ENCODE measurements at places on chromosomes 3 and 15. TPM values are rescaled to one million over a fixed set of nuclear protein-coding genes. Genes with fewer than 3 reads are reported as not detected.

DNA sequence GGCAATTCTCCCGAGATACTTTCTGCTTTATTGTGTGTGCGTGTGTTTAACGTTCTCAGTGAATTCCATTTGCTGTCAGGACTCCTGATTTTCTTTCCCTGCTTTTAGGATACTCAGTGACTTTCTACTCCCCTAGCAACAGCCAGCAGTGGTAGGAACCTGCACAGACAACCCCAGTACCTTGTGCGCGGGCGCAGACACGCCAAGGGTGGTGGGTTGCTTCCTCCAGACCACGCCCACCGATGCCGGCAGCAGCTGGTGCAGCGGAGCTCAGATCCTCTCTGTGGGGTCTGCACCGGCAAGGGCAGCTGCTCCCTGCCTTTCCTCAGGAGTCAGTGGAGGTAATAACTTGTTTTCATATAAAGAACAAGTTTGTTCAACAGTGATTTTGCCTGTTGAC, 225.1 kb upstream of the NDN start:
- peak; percentile 22 for DNase-seq

GRCh38 chr3:45443459-45443858, 55.1 kb downstream of the LARS2 start:
- DNase-seq: no peak

GRCh38 chr3:8282541-8283165, 219.0 kb upstream of the LMCD1 start:
- DNase-seq: no peak

GRCh38 chr3:173699353-173699752, 301.8 kb downstream of the NLGN1 start:
- no peak for DNase-seq

DNA sequence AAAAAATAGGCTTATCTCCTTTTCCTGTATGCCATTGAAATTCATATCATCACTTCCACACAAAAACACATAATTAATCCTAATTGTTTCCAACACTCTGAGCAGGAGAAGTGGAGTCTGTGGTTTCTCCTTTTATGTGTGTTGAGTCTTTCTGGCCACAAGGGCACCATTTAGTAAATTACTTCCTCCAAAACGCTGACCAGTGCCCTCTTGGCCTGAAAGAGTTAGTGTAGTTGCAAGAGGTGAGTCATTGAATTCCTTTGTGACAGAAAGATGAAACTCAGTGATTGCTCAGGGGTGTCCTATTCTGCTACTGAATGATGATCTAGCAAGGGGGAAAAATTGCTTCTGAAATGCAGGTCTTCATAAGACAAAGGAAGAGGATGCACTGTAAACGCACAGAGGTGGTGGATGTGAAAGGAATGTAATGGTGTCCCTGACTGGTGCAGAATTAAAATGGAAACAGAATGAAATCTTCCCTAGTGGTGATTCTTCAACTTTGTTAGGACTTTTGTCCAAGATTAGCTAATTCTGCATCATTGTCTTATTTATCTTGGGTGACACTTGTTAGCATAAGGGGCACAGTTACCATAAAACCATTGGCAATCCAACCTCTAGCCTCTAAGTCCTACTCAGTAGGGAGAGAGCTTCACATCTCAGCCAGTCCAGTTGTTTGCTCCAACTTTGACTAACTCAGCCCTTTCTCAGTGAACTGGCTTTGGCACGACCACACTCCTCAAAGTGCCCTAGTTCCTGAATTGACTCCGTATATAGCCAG, 208.4 kb upstream of the NANOGP8 start:
- DNase-seq: no peak

GRCh38 chr3:25021816-25022215, 406.2 kb upstream of the RARB start:
- no peak for DNase-seq

DNA sequence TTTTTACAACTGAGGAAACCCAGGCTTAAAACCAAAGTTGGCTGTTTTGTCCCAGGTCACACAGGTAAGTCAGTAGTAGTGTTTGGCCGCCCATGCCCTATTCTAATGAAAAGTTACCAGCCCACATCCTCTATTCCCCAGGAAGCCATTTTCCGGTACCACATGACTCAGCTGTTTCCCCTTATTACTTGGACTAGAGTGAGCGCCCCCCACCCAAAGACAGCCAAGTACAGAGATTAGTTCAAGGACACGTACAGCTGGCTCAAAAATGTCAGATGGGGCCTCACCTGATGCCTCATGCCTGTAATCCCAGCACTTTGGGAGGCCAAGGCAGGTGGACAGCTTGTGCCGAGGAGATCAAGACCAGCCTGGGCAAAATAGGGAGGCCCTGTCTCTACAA, 8.5 kb upstream of the KLHL6 start:
- no peak for DNase-seq

DNA sequence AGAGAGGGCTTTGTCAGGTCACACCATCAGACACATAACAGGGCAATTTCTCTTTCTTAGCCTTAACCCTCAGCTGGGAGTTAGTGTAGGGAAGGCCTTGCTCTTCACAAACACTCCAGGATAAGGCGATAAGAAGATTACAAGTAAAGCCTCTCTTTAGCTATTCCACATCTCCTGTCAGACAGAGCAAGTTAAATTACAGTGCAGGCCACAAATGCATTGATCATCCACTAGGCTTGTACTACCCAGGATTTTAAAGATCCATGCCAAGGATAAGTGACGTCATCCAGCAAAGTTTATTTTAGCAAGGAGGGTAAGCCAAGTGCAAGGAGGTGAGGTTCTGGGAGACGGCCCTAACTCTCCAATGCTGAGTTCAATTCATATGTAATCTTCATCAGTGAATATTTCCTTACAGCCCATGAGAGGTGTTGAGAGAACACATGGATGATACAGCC, 890.6 kb upstream of the NR2F2 start:
- DNase-seq: no peak

DNA sequence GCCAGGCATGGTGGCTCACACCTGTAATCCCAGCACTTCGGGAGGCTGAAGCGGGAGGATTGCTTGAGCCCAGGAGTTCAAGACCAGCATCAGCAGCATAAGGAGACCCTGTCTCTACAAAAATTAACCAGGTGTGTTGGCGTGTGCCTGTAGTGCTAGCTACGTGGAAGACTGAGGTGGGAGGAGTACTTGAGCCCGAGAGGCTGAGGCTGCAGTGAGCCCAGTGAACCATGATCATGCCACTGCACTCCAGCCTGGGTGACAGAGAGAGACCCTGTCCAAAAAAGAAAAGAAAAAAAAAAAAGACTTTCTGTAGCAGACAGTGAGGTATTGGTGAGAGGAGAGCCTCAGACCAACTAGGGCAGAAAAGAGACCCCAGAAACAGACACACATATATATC, 263.8 kb downstream of the XXYLT1 start:
- no peak for DNase-seq

DNA sequence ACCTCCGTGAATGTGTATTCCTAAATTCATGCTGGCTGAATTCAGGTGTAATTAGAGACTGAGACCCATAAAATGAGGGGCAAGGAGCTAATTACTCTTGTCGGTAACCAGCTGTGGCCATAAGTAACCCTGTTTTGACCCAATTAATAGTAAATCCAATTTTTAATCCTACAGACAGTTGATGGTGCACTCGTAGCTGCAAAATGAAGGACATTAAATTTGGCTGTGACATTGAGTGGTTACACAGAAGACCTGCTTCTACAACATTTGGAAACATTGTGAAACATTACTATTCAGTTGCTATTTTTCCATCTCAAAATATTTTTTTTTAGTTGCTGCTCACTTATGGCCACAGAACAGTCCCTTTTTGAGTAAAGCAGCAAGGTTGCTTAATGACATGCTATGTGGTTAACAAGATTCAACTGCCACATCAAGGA, 33.0 kb downstream of the MBNL1 start:
- DNase-seq: no peak

GRCh38 chr3:55735976-55736375, 248.9 kb upstream of the WNT5A start:
- no peak for DNase-seq

DNA sequence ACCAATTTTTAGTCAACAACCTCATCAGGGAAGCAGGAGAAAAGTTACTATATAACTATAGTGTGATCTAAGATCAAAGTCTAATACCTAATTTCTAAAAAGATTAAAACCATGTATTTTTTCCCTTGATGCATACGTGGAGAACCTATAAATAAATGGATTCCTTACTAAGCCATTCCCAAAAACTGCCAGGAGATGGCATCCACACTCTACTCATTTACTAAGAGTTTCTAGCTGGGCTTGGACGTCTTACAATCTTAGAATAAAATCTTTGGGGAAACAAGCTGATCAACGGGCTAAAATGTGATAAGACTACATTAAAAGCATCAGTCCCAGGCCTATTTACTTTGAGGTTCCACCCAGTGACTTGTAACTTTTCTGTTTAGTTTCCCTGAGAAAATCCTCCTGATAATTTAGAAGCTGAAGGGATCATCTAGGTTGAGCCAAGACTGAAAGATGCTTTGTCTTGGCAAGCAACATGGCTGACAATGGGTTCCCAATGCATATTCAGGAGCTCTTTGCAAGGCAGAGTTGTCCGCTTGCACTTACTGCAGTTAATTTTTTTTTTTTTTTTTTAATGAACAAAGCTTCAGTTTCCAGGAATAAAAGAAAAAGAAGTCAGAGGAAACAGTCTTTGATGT, 85.5 kb upstream of the FGF12 start:
- DNase-seq: peak; percentile 37

DNA sequence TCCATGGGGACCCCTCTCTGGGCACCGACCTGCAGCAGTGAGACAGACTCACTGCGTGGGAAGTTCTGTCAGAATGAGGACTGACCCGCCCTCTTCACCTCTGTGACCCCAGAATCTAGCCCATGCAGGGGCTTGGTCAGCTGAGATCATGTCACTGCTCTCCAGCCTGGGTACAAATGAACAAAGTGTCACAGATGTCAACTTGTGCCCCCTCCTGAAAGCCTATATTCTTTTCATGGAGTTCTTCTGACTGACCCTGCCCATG, 210.8 kb downstream of the XXYLT1 start:
- DNase-seq: no peak

DNA sequence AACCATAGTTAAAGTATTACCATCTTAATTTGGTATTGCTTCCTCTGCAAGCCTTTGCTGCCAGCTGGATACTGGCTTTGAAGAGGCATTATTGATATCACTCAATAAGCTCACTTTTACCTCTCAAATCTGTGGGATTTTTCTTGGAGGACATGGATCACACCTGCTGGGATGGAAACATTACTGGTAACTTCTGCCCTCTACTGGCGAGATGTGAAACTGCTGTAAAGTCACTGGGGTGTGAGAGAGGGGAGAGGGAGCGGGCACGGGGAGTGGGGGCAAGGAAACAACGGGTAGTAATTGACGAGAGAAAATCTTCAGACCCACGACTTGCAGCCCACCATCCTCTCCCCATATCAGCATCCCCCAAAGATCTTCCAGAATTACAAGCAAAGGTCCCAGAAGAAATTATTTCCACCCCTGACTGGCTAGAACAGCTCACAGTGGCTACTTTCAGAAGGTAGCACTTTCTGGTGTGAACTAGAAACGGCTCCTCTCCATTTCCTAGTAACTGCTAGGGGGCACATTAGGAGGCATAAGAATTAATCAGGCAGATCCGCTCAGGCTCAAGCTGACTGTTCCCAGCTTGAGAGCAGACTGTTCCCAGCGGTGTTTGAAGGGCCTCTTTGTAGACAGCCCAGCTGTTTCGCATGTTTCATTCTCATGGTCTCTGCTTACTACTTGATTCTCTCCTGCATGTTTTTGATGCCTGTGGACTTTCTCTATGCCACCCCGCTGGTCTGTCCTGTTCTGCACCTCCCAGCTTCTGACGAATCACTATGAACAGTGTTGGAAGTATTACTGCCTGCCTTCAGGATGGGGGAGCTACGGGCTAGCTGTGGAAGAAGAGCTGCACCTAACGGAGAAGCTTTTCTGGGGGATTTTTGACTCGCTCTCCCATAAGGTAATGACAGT, 230.4 kb upstream of the CHRM5 start:
- DNase-seq: no peak

- no peak for DNase-seq
Measured at GRCh38 chr3:23153436-23153835, 49.7 kb upstream of the UBE2E2 start.

GRCh38 chr3:177778633-177779032, 581.4 kb upstream of the TBL1XR1 start:
- DNase-seq: no peak

DNA sequence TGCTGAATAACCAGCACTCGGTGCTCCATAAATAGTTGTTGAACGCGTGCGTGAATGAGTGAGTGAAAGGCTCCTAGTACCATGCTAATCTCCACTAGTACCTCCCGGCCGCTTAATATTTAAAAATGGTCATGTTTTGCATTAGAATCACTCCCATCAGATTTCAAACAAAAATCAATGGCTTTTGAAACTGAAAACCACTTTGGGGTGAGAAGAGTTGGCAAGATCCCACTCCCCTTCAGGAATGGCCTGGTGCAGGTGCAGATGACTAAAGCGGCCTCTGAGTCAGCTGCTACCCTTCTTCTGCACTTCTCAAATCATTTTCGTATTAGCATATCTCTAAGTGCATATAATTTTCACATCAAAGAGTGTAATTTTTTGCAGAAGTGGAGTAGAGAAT, 425.3 kb upstream of the PROK2 start:
- DNase-seq: no peak

DNA sequence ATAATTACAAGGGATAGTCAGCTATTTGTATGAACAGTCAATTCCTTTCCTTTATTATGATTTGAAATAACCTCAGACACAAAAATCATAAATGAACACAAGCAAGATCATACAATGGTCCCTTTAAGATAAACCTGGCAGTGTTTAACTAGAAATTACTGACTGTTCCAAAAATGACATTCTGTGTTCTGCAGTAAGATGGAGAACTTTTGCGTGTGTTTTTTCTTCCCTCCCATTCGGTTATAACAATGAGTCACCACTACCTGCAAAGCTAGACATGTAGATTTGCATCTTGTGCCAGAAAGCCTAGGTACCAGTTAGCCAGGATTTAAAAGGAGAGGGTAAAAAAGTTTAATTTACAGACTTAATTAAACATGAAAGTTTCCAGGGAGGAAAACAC, 248.2 kb upstream of the ADAMTS9 start:
- no peak for DNase-seq

- DNase-seq: no peak
Measured at GRCh38 chr3:112047264-112047663, 12.7 kb downstream of the TMPRSS7 start.

DNA sequence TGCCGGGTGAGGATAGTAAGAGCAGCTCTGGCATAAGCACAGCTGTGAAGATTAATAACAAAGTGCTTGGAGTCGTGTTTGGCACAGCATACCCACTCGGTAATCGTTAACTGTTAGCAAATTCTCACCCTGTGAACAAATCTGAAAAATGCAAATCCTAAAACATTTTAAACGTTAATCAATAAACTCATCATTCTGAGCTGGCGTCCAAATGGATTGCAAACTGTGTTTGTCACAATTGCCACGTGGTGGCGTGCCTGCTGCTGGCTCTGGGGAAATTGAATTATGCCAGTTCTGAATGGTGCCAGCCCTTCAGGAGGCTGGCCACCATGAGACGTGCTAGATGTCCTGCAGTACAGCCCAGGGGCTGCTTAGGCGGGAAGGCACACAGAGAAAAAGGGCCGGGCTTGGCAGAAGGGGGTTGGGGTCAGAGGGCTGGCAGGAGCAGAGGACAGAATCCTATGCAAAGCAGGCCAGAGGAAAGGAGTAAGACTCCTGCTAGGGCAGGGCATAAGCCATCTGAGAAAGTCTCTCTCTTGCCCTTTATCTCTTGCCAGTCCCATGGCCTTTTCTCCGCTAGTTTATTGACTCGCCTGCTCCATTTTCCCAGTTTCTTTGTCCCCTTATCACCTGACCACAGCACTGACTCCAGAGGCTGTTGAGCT, 22.1 kb upstream of the POLG start:
- no peak for DNase-seq

Gene GOLGA8O
- polyA plus RNA-seq: 1.5 TPM

Gene PSMD6
- 139 TPM for polyA plus RNA-seq

Gene SOX2
- 0.80 TPM for polyA plus RNA-seq

Gene RARB
- 48.3 TPM for polyA plus RNA-seq

Gene GHSR
- not detected for polyA plus RNA-seq

Gene OR5K2
- not detected for polyA plus RNA-seq

Gene C3orf85
- 23.7 TPM for polyA plus RNA-seq
